ENCODE measurements at places on chromosomes 13 and 19.
A peak's percentile ranks its signal among the peaks of the same experiment; 100 is the strongest.

DNA sequence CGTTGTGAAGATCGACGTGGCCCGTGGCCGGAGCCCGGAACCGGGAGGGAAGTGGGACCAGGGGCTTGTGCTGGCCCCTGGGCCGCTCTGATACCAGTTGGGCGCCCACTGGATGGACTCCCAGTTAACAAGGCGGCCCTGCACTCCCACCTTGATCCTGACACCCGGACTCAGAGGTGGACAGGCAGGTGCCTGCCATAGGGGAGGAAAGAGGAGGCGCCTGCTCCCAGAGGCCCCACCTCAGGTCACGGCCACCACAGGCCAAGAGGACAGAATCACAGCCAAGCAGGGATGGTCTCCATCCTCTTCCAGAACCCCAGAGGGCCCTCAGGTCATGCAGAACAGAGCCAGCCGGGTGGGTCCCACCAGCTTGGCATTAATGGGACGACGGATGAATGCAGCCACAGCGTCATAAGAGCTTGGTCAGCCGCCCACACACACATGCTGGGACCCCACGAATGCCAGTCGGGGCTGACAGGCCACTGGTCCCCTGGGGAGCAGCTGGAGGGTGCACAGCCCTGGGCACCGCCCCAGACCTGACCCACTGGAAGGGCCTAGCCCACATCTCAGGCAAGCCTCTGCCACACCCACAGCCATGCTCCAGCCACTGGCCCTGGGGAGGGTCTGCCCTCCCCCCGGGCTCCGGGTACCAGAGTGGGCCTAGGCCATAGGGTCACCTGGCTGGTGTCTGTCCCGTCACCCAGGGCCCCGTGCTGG is 9.6 kb upstream of the KLF16 start:
- no peak for DNase-seq

DNA sequence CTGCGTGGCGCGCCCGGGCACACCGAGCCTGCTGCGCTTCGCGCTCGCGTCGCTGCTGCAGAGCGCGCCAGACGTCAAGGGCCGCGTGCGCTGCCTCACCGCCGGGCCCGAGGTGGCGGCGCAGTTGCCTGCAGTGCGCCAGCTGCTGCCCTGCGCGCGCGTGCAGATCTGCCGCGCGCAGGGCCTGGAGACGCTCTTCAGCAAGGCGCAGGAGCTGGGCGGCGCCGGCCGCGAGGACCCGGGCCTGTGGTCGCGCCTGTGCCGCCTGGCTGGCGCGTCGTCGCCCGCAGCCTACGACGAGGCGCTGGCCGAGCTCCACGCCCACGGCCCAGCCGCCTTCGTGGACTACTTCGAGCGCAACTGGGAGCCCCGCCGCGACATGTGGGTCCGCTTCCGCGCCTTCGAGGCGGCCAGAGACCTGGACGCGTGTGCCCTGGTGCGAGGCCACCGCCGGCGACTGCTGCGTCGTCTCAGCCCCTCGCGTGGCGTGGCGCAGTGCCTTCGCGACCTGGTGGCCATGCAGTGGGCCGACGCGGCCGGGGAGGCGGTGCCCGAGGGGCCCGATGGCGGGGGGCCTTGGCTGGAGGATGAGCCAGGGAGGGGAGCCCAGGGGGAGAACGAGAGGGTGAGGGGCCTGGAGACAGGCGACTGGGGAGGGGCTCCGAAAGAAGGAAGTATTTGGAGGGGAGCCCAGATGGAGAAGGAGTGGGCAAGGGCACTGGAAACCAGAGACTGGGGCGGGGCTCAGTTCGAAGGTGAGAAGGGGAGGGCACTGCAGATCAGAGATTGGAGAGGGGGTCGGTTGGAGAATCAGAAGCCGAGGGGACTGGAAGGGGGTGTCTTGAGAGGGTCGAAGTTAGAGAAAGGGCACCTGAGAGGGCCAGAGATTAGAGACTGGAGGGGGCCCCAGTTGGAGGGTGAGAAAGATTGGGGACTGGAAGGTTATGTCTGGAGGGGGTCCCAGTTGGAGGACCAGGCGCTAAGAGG is 24.7 kb downstream of the ZSWIM9 start:
- DNase-seq, result no peak

DNA sequence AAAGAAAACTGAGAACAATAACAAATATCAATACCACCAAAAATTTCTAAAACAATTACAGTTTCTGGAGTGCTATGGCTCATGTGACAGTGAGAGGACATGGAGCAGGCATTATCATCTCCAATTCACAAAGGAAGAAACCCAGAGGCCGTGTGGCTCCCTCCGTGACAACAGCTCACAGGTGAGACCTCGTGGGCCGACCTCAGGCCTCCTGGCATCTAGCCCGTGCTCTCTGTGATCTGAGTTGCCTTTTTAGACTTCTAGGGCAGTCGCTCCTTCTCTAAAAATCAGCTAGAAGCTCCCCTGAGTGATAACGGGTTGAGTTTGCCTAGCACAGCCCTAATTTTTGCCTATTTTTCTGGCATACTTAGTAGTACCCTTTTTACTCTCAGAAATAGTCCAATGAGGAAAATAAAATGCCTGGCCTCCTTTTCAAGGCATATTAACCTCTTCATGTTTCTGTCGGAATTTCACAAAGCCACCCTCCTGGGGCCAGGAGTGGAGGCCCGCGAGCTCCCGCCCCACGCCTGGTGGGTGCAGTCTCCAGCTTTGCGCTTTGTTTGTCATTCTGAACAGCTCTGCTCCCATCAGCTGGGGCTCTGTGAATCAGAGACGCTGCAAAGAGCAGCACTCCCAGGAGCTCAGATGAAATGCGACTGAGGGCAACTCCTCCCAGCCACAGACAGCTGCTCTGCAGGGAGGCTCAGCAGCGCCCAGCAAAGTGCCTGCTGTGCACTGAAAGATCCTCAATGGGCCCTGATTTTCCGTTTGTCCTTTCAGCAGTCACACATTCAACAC is 292.5 kb downstream of the UQCRFS1 start:
- DNase-seq, result no peak

DNA sequence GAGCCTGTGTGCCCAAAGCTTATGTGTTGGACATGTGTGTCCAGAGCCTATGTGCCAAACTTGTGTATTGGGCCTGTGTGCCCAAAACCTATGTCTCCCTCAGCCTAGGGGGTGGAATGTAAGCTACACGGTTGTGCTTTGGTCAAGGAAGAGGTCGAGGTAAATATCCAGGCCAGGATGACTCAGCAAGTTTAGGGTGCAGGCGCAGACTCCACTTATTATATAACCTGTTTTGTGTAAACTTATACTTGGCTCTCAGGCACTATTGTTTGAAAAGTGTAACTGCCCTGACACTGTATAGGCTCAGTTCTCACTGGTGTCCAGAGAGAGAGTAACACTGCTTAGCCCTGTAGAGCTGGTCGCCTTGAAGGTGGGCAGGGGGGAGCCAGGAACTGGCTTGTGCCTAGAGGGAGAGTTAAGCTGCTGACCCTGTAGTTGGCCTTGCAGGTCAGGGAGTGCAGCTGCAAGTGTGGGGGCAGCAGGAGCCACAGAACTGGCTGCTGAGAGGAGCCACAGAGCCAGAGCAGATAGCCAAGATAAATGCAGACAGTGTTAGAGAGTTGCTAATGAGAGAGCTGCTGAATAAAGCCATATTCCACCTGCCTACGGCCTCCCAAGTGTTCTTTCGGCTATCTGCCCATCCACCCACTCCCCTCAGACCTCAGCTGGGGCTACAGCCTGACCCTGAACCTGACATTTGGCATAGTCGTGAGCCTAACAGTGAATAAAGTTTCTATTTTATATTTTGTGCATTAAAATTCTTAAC is 517.2 kb upstream of the SLITRK1 start:
- DNase-seq, result no peak

- no peak for DNase-seq
Observed at GRCh38 chr13:69866555-69866954, 241.1 kb upstream of the ATXN8OS start.

GRCh38 chr13:90256746-90257145 is 1090.7 kb upstream of the MIR17HG start:
- no peak for DNase-seq

DNA sequence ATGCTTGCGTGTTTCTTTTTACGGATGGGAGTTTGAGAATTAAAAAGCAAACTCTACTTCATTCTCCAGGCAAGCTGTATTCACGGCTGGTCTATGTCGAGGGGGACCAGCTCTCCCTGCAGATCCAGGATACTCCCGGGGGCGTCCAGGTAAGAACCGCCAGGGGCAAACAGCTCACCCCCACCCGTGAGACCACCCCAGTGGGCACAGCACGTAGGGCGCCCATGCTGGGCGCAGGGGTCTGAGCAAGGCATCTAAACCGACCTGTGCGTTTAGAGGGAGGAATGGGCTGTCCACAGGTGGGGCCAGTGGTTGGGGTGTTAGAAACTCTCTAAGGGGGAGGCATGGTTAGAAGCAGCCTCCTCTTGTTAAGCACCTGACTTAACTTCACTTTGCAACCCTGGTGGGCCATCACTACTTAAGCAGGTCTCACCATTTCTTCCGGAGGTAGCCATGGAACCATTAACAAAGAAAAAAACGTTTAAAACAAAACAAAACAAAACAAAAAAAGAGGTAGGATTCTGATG is 1.0 kb downstream of the RASL11A start:
- no peak for DNase-seq

- no peak for DNase-seq
Observed at GRCh38 chr13:39282400-39282972, 244.2 kb downstream of the NHLRC3 start.

DNA sequence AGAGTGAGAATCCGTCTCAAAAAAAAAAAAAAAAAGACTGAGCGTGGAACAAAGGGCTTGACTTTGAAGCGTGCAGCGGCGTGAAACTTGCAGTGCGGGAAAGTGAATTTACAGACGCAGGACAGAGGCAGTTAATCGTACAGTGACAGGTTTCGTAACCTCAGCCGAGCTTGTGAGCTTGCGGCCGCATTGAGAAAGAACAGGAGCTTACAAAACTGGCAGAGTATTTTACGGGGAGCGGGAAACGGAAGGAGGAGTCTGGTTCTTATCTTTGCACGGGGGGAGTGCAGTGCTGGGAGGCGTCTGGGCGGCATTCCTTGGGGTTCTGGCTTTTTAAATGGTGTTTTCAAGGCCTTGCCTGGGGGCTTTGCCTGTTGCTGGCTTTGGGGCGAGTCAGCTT is 6.0 kb upstream of the BSG start:
- DNase-seq, result no peak

DNA sequence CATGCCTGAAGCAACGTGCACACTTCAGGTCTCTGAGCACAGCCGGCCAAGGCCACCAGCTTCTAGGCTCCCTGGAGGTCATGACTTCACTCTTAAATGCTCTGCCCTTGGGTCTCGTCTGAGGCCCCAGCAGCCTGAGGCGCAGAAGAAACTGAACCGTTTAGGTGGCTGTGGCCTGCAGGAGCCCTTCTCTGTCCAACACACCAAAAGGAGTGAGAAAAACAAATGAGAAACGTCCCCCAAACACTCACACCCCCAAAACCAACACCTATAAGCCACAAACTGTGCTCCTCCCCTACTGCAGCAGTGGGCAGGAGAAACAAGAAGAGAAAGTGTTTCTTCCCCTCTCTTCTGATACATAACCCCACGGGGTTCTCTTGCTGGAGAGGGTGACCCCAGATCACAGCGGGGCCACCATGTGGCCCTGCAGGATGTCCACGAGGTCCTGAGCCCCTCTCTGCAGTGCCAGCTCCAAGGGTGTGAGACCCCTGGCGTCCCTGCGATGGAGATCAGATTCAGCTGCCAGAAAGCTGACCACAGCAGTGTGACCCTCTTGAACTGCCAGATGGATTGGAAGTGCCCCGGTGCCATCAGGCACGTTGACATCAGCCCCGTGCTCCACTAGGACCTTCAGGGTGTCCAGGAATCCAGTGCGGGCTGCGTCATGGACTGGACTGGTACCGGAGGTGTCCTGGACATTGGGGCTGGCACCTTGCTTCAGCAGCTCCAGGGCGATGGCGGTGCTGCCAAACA is 1.0 kb upstream of the KRI1 start:
- DNase-seq, result no peak

DNA sequence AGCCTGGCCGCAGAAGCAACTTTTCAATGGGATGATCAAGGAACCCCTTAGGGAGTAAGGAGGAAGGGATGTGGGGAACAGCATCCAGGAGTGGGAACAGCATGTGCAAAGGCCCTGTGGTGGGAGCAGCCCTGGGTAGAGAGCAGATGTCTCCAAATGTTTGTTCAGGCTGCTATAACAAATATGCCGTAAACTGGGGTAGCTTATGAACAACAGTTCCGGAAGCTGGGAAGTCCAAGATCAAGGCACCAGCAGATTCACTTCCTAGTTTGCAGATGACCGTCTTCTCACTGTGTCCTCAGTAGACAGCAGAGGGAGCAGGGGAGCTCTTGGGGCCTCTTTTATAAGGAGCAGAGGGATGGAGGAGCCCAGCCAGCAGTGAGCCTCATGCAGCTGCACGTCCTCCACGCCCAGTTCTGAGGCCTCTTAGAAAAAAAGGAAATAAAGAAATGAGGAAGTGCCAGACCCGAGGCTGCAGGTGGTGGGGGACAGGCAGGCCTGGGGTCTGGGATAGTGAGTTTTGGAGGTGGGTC is 4.2 kb upstream of the LRRC25 start:
- no peak for DNase-seq

DNA sequence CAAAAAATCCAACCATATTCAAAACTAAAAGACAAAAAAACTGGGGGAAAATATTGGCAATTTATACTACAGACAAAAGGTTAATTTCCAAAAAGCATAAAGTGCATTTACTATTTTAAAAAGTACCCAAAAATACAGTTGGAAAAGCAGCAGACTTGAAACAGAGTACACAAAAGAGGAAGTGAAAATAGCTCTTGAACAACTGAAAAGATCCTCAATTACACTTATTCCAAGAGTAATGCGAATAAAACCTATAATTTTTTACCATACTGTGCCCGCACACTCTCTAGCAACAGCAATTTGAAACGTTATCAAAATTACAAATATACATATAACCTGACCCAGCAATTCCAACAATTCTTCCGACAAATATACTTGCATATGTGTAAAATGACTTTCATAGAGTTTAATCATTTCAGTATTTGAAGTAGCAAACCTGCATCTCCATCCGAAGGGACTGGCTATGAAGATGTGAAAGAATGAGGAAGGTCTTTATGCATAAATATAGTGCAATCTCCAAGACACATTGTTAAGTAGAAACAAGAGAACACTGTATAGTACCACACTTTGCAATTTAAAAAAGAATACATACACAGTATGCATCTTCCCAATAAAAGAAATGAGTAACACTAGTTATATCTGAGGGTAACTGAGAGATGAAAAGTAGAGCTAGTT is 25.4 kb downstream of the ALG5 start:
- DNase-seq, result no peak

DNA sequence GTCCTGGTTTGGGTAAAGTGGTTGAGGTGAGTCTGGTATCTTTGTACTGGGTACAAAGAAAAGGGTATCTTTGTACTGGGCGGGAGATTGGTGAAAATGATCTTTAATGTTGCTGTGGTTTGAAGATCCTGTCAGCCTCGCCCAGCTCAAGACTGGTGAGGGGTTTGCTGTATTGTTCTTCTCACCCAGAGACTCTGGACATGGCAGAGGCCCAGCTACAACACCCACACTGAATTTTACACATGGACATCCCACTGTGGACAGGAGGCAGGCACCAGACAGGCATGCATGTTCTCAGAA is 42.8 kb downstream of the TPT1 start:
- DNase-seq, result no peak

GRCh38 chr19:7743425-7743841 is 3.9 kb downstream of the CD209 start:
- no peak for DNase-seq

GRCh38 chr13:41505209-41505835 is 48.0 kb downstream of the RGCC start:
- no peak for DNase-seq

GRCh38 chr19:3243819-3244700 is 19.6 kb downstream of the CELF5 start:
- peak; percentile 59 for DNase-seq

GRCh38 chr19:37966662-37967231 is 59.7 kb downstream of the SIPA1L3 start:
- no peak for DNase-seq
